ENCODE measurements at places on chromosomes 12 and 14. TPM values are rescaled to one million over a fixed set of nuclear protein-coding genes. Genes with fewer than 3 reads are reported as not detected.

Gene TMEM30B
- total RNA-seq = not detected

Gene GLT1D1
- total RNA-seq = 4.2 TPM

Gene DPY19L2
- total RNA-seq = not detected

DNA sequence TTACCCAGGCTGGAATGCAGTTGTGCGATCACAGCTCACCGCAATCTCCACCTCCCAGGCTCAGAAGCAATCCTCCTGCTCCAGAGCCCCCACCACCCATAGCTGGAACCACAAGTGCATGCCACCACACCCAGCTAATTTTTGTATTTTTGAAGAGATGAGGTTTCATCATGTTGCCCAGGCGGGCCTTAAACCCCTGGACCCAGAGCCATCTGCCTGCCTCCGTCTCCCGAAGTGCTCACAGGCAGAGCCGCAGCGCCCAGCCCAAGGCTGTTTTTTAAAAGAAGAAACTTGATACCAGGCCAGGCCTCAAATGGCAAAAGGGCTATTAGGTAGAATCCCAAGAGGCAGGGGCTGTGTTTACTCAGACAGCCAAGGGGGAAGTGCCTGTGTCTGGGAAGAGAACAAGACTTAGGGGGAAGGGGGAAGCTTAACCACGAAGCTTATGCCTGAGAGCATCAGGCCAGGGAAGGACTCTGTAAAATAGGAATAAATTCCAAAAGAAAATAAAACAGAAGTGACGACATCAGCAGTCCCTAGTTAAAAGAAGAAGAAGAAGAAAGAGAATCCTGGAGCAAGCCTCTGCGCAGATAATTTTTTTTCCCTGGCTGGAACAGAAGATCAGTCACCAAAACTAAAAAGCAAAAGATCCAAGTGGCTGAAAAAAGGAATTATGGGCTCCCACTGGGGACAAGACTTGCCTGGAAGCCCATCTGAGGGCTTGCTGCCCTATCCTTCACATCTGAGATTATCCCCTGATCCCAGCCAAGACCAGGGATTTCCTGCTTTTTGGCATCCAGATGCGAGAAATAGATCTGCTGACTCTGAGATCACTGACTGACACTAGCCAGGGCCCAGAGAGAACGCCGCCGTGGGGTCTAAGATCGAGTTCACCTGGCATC lies 170.5 kb downstream of the NDUFA12 start:
- DNase-seq = no peak

GRCh38 chr14:39265033-39265432 lies 31.3 kb downstream of the MIA2 start:
- DNase-seq = no peak

DNA sequence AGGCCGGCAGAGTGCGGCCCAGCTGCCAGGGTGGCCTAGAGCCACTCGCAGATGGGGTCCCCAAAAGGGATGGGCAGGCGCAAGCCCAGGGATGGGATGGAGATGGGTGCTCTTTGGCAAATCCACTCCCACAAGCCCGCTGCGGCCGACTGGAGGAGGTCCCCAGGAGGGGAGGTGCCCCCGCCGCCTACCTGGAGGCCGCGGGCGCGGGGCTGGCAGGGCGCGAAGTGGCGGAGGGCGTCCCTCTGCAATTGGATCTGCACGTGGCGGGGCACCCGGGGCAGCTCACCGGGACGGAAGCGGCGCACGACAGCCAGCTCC lies 730 bp downstream of the PPP1R3E start:
- no peak for DNase-seq

GRCh38 chr12:7068240-7068993 lies 7.9 kb downstream of the C1S start:
- DNase-seq = no peak

GRCh38 chr12:24352363-24352762 lies 402.9 kb upstream of the SOX5 start:
- no peak for DNase-seq

DNA sequence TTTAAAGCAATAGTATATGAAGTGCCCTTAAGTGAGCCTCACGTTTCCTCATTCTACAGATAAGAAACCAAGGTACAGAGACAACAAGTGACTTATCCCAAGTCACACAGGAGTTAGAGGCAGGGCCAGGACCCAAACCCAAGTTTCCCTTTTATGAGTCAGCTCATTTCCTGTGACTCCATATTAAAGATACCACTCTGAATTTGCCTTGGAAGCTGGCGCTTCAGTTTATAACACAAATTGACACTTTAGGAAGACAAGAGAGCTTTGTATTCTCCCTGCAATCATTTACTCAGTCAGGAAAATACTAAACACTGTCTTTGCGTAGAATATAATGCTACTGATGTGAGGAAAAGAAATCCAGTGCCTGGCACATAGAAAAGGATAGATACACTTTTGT lies 43.2 kb downstream of the MYBPC1 start:
- DNase-seq = no peak

Measured in MG63 (cell line).